NCI-H2171 (cell line): ENCODE measurements at places on chromosomes 5 and 9.
A peak's percentile ranks its signal among the peaks of the same experiment; 100 is the strongest.

- DNase-seq = no peak
These were observed 47.1 kb upstream of the IFNK start for GRCh38 chr9:27476870-27477515.

- DNase-seq = no peak
These were observed 46.0 kb downstream of the SLC44A1 start for GRCh38 chr9:105290418-105290817.

DNA sequence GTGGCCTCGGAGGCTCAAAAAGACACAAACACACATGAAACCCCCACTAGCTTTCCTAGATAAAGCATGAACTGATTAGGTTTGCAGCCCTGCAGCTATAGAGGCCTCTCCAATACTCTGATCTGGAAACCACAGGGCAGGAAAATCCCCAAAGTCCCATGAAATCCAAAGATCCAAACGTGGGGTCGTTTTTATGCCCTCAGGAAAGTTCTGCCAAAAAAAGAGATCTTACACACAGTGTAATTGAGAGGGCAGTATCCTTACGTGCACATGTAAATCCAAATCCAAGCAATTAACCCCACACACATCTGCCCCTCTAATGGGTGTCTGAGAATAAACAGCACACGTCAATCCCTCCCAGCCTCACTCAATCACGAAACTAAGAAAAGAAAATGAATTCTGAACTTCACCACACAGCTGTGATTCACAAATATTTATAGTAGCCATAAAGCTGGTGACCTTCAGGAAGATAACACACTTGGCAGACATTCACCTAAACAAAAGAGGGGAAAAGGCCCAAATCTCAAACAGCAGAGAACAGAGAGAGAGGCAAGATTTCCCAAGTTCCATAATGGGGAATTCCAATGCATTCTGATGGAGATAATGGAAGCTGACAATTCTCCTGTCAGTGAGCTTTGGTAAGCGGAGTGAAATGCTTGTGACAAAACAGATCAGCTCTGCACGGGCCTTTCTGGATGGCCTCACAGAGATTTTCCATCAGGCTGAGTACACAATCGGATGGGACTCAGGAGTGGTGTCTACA lies 114.2 kb downstream of the SEMA5A start:
- no peak for DNase-seq

DNA sequence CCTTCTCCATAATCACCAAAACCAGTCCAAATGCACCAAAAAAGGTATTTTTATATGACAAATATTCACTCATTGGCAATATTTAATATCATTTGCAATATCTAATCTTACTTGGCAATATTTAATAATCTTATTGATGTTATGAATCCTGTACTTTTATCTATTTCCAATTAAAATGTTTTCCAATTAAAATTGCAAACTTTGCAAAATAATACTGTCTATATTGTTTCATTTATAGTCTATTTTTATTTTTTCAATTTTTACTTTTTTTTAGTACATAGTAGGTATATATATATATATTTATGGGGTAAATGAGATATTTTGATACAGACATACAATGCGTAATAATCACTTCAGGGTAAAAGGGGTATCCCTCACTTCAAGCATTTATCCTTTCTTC lies 109.9 kb downstream of the AGTPBP1 start:
- DNase-seq = no peak

DNA sequence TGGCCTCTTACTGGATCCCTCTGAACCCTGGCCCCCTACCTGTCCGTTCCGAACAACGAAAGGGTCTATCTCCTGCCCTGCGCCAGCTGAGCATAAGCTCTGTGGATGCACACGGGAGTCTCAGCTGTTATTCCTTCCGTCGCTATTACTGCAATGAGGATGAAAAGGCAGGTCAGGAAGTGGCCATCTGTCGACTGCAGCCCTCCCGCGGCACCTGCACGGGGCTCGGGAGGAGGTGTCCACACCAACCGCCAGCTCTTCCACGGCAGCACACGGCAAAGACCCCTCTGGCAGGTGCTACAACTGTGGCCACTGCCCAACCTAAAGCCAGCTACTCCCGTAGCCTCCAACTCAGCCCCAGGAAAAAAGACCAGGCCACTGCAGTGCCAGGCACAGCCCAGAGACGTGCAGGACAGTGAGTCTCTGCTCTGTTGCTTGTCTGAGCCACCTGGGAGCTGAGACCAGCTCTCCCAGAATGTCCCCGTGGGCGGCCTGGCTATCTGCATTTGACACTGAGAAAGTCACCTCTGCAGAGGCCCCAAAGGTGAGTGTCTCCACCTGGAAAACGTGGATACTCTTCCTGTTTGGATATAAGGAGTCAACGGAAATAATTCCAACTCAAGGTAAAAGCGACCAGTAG lies 19.1 kb downstream of the CAMSAP1 start:
- peak; percentile 45 for DNase-seq

GRCh38 chr5:121152411-121152810 lies 688.3 kb downstream of the PRR16 start:
- DNase-seq = no peak

DNA sequence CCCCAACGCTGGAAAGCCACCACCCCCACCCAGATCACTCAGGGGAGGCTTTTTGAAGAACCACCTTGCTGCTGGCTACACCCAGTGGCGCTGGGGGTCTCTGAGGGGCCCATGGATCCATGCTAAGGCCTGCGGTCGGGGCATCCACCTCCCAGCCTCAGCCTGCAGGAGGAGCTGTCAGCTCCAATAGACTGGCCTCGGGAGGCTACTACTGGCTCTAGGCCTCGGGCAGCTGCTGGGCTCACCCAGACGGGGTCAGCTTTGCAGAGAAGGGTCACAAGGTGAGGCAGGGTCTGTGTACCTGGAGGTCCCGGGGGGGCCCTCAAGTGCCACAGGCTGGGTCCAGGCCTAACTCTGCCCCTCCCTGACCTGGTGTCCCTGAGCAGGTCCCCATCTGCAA lies 193.7 kb downstream of the OLFM1 start:
- DNase-seq = no peak

- DNase-seq = no peak
These were observed 6.9 kb upstream of the WDR5 start for GRCh38 chr9:134128727-134129679.

GRCh38 chr9:23232831-23233230 lies 593.2 kb downstream of the ELAVL2 start:
- DNase-seq = no peak

GRCh38 chr9:128114326-128115186 lies 13.0 kb downstream of the PTGES2 start:
- DNase-seq = no peak

GRCh38 chr9:8684978-8685708 lies 885.6 kb upstream of the DMAC1 start:
- DNase-seq = no peak

- no peak for DNase-seq
These were observed 190.1 kb downstream of the TMEM38B start for GRCh38 chr9:105884416-105884815.

- DNase-seq = no peak
These were observed 4.3 kb downstream of the SH3GLB2 start for GRCh38 chr9:129023908-129024233.

GRCh38 chr9:27440888-27441740 lies 83.0 kb upstream of the IFNK start:
- DNase-seq = no peak

DNA sequence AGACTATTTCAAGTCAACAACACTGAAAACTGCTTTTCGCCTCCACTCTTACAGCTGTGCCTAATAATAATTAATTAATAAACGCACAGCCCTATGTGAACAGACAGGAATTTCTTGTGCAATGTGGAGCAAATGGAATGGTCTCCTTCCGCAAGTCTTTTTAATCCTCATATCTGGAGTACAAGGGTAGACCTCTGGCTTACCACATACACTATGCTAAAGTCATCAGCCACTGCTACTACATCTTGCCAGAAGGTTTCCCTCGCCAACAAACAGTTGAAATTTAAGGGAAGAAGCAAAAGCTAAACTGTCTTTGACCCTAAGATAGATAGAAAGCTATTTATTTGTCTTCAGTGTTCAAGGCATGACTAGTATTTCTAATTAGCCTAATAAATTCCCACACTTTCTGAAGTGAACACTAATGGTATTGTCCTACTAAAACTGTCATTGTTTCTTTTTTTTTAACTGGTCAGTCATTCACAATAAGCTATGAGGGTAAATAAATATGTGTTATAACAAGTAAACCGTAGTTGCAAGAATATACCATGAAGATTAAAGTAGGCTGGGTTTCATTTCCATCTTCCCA lies 63.9 kb downstream of the GOLPH3 start:
- no peak for DNase-seq

DNA sequence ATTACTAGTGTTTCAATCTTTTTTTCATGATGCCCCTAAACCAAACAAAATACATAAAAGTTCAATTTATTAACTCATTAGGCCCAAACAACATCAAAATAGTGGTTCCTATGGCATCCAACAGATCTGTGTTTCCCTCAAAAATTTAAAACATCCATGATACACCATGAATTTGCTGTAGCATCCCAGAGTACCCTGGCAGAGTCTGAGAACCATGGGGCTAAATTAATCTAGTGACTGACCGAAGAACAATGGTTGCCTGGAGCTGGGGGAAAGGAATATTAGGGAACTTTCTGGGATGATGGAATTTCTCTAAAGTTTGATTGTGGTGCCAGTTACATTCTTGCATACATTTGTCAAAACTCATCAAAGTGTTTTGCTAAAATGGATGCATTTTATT lies 79.5 kb upstream of the TRIO start:
- DNase-seq = no peak

GRCh38 chr5:36870399-36871040 lies 6.0 kb upstream of the NIPBL start:
- peak; percentile 60 for DNase-seq

DNA sequence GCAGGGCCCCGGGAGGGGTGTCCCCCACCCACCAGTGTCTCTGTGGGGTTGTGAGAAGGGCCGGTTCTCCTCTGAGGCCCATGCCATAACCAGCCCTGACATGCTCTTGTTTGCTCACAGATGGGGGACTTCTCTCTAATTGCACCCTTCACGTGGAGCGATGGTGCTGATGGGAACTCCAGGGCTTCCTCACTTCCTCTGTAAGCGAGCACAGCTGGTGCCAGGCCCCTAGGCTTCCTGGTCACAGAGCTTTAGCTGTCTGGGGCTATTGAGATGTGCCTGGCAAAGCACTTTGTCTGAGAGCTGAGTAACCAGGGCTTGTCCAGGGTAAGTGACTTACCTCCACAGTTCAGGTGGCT lies 36.4 kb downstream of the PHF2 start:
- DNase-seq = peak; percentile 39

- no peak for DNase-seq
These were observed 280.2 kb downstream of the SEMA5A start for GRCh38 chr5:9265441-9266287.

GRCh38 chr9:127022913-127023660 lies 99.3 kb downstream of the ANGPTL2 start:
- DNase-seq = no peak

GRCh38 chr9:90032296-90033027 lies 427.6 kb downstream of the GADD45G start:
- DNase-seq = no peak

DNA sequence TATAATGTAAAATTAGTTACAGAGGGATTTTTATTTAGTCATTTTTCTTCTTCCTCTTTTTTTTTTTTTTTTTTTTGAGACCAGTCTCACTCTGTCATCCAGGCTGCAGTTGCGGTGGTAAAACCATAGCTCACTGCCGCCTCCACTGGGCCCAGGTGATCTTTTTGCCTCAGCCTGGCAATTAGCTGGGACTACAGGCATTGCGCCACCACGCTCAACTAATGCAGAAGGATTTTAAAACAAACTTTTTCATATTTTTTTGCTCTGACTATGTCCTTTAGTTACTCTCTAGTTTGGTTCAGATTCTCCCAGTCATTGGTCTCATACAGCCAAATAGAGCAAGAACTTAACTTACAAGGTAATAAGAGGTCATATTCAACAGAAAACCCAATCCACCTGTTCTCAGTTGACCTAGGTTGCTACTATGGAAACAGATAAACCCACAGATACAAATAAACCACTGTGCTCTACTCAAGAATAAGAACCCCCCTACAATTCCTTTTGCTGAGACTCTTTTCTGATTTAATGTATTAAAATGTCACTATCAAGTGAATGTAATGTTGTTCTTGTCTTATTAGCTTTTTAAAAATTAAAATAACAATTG lies 50.1 kb upstream of the TTC39B start:
- DNase-seq = no peak

DNA sequence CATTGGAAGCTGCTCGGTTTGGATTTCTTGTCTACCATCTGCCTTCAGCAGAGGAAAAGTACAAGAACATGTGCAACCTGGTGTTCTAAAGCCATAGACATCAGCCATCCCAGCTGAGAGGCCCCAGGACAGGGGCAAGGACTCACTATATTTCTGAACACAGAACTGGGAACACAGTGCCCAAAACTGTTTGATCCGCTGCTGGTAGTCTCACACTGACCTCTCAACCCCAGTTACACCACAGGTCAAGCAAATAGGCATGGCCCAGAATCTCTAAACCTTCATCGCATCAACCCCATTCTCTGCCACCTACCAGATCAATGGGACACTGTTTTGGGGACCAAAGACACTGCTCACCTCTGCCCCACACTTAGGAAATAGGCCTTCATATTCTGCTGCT lies 2.0 kb downstream of the KLHL3 start:
- no peak for DNase-seq

GRCh38 chr9:110427497-110428104 lies 89.9 kb upstream of the TXNDC8 start:
- DNase-seq = no peak

GRCh38 chr5:57983426-57983825 lies 476.5 kb downstream of the PLK2 start:
- DNase-seq = no peak

- DNase-seq = no peak
These were observed 2180.4 kb upstream of the WWC1 start for GRCh38 chr5:166111021-166111420.

DNA sequence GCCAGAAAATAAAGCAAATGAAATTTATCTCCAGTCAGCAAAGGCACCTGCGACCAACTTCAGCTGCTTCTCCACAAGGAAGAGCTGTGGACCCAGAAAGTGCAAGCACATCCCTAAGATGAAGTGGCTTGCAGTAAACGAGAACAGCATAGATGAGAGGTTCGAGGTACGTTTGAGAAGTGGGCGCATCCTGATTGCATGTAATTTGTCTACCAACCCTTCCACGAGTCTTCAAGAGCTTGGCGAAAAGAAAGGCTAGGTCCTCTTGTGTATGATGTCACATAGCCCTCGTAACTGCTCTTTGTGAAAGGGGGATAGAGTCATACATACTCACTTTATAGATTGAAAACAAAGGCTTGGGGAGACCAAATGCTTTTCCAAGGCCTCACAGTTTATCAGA lies 6.0 kb upstream of the LCP2 start:
- no peak for DNase-seq

GRCh38 chr5:2465383-2465782 lies 286.1 kb downstream of the IRX2 start:
- DNase-seq = peak; percentile 18

DNA sequence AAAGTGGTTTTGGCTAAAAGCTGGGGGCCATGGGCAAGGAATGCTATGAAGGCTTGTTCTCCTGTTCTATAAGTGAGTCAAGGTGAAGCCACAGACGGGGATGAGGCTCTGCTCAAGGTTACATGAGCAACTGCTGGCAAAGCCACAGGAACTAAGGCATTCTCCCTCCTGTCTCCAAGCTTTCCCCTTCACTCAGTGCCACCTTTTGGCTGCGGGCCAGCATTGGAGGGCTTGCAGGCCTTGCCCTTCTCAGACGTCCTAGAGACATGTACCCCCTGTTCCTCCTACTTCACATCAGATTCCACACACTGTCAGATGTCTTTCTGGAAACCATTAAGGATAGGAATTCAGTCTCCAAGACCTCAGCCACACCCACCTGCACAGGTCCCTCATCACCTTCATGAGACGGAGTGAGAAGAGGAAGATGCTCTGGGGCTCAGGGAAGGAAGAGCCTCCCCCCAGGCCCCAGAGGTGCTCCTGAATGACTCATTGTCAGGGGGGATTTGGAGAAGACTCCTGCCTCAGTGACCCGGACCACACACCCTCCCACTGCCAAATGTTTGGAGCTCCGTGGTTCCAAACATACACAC lies 20.5 kb upstream of the MEIKIN start:
- no peak for DNase-seq
